D341Med (cell line): ENCODE measurements at places on chromosomes 5 and 9.

- DNase-seq = no peak
Measured at GRCh38 chr5:143072734-143073133, 302.6 kb downstream of the ARHGAP26 start.

- peak; percentile 94 for DNase-seq
Measured at GRCh38 chr5:123511648-123512605, at the start of gene CSNK1G3. Gene CSNK1G3 (plus strand): TSS chr5:123512177. CDS start chr5:123545664, 33,487 bp downstream.

DNA sequence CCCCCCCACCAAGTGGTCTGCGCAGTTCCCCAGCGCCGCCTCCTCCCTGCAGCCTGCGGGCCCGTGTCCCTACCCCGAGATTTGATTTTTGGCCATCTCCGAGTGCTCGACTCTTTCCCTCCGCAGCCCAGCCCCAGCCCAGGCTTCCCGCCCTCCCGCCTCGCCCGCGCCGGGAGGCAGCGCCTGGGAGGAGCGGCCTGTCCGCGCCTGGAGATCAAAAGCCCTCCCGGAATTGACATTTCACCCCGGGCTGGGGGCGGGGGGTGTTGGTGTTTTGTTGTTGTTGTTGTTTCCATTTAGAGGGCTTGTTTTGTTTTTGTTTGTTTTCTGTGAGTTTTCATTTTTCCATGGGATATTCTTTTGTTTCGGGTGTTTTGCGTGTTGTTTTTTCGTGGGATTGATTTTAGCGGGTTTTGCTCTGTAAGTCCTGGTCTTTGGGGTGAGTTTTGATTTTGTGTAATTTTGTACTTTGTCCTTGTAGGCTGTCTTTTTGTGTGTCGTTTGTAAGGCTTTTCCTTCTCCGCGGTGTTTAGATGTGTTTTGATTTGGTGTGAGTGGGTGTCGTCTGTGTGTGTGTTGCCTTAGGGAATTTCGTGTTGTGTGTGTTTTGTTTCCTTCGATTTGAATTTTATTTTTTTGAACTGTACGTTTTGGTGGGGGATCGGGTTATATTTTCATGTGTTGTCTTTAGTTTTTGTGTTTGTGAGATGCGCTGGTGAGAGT lies 1.7 kb upstream of the PAX5 start:
- no peak for DNase-seq

- DNase-seq = no peak
Measured at GRCh38 chr5:95105638-95106037, 179.3 kb downstream of the MCTP1 start.

- DNase-seq = no peak
Measured at GRCh38 chr5:117533792-117534191, 959.2 kb upstream of the SEMA6A start.

- no peak for DNase-seq
Measured at GRCh38 chr5:142925795-142926194, 155.6 kb downstream of the ARHGAP26 start.

DNA sequence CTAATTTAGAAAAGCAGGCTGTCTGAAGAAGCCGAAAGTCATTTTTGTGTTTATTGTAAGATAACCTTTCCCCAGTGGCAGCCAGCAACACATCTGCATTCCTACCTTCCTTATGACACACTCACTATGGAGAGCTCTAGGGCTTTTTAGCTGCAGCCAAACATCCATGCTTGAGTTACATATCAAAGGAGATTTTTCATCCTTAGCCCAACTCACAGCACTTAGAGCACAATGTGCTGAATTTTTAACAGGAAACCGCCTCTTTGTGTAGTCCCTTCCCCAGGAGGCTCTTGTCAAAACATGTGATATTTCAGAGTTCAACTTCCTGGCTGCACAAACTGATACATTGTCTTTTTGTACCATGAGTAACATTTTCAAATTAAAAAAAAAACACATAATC lies 379.2 kb downstream of the CTNND2 start:
- no peak for DNase-seq

DNA sequence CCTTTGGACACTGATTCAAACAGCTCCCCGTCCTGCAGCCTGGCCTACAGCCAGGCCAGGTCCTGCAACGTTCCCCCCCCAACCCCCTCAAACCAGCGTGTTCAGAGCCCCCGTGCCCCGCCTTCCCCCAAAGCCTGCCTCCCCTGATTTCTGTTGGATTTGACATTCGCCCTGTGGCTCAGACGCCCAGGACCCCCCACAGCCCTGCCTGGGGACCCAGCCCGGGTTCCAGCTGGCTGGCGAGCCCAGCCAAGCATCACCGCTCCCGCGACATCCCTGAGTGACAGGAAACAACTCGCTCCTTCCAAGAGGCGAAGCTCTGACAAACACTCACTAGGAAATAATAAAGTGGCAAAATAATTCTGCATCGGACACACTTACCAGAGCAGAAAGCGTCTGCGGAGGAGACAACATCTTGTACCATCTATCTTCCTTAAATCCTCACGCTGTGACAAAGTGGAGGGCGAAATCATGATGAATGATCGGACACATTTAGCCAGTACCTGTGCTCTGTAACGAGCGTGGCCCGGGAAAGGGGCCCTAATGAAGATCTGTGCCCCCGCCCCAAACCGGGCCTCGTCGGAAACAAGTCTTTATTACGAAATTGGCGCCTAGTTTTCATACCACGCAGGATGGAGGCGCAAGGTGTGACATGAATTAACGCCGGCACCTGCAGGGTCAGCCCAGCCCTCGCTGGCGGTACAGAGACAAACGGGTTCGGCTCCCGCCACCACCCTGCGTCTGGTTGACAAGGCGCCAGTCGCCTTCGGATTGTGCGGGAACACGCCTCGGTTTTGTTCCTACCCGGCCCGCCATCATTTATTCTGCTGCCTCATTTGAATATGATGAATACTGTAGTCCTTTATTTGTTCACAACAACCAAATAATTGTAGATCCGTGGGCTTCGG lies 91.0 kb upstream of the MVB12B start:
- DNase-seq = no peak

DNA sequence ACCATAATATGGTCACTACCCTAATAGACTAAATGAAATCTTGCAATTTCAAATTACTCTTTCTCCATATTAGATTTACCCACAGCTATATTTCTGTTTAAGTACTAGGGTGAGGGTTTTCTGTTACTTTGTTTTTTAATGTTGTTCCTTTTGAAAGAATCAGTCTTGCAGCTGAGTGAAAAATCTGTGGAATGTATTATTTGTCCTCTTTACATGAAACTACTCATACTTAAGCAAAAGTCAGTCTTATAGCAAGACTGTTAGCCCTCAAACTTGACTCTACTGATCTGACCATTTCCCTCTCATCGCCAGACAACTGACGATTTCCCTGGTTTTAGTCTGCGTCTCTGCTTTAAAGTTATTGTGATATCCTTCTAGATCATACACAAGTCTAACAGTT lies 84.0 kb downstream of the PIK3R1 start:
- no peak for DNase-seq

DNA sequence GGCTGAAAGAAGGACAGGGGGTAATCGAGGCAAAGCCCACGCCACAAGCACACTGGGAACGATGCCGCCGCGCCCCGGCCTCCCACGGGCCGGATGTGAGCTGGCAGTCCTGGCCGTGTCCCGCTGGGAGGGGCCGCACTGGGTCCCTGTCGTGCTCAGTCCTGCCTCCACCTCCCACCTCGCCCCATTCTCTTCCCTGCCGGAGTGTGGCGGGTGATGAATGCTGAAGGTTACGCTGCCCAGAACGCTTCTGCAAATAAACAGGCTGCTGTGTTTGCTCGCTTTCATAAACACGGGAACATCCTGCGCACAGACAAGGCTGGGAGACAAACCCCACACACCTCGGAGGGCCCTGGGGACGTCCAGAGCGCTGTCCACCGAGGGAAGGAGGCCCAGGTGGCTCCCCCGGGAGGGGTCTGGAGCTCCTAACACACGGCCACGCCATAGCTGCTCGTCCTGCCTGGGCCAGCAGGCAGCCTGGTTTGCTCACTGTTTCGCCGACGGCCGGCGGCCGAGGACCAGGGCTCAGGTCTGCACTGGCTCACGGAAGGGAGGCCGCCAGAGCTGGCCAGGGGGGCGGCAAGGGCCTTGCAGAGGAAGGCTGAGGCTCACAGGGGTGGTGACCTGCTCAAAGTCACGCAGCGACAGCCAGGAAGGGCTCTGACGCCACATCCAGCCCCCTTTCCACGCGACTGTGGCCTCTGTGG lies 2.3 kb downstream of the DNLZ start:
- no peak for DNase-seq

GRCh38 chr5:74241751-74242140 lies 398.8 kb downstream of the ENC1 start:
- no peak for DNase-seq

- no peak for DNase-seq
Measured at GRCh38 chr9:13970018-13970417, 343.9 kb downstream of the NFIB start.

DNA sequence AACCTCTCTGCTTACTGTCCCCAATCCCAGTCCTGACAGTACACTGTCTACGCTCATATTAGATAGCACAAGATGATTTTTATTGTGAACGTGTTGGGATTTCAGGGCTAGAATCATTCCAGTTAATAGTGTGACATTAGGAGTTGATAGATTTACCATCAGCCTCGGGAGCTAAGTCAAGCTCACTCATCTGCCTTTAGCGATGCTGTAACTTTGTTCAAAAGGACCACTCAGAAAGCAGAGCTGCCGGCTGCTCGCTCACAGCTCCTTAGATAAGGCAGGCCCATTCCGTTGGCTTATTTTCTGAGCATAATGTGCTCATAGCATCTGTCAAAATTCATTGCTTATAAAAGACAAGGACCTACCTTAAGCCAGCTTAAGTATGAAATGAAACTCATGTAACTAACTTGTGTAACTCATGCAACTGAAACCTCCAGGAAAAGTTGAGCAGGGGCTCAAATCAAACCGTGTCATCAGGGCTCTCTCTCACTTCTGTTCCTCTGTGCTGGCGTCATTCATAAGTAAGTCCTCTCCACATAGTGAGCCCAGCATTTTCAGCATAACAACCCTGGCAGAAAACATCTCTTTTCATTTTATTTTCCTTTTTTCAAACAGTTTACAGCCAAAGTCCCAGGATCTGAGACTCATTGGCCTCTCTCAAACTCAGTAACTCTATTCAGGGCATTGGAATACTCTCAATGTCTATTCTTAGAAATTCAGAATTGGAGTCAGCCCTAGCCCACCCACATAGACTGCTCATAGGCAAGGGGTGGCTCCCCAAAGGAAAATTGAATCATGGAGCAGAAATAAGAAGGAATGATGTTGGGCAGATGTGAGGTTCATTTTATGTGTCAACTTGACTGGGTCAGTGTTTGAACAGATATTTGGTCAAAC lies 208.8 kb downstream of the MAN2A1 start:
- DNase-seq = no peak

GRCh38 chr9:79880626-79881025 lies 308.9 kb downstream of the TLE4 start:
- DNase-seq = no peak

DNA sequence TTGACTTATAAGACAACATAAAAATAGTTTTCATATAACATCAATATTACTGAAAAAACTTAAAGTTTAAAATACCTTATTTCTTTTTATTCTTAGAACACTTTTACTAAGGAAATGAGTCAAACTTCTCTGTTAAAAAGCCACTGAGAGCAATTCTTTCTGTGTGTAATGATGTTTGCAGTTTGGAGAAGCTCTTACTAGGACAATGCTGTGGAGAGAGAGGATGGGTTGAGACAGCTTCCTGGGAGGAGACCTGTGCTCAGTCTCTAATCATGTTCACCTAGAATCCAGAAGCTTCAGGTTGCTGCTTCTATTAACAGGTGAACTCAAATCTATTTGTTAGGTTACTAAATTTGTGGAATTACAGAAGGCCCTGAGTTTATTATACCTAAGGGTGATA lies 198.5 kb downstream of the DNAH5 start:
- DNase-seq = no peak

DNA sequence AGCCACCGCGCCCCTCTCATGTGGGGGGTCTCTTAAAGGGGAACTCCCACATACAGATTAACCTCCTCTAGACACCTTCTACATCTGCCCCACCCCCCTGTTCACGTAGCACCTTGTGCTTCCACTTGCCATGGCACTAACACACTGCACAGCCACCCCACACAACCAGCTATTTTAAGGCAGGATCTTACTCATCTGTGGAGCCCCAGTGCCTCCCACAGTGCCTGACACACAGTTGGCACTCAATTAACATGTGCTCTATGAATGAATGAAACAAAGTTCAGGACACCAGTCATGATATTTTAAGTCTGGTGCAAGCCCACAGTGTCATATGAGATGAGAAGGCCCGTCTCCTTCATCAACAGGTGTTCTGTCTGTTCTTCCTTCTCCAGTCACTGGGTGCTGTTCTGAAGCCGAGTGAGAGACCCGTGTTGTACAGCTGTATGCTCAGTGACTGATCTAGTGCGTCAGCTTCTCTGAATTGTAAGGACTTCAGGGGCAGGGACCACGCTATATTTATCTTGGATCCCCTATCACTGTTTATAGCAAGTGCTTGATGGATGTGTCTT lies 149.1 kb downstream of the TLE1 start:
- DNase-seq = no peak

GRCh38 chr5:113808956-113809355 lies 295.5 kb downstream of the YTHDC2 start:
- DNase-seq = no peak

- DNase-seq = no peak
Measured at GRCh38 chr5:116032991-116033390, 719 bp downstream of the ARL14EPL start.

GRCh38 chr9:123924727-123925126 lies 5.2 kb downstream of the DENND1A start:
- DNase-seq = no peak

- DNase-seq = no peak
Measured at GRCh38 chr9:88106492-88106891, 31.8 kb downstream of the SPATA31C2 start.

DNA sequence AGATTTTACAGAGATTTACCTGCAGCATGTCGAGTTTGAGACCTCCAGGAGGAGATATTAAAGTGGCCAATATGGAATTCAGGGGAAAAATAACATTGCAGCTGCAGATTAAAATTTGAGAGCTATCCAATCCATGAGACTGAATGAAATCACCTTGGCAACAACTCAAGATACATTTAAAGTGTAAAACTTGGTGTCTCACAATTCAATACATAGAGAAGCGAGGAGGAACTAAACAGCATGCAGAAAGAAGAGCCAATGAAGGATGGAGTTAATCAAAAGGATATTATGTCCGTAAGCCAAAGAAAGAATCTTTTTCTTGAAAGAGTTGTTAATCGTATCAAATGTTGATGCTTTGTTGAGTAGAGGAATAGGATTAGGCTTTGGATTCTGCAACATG lies 455.1 kb downstream of the CDH18 start:
- no peak for DNase-seq

DNA sequence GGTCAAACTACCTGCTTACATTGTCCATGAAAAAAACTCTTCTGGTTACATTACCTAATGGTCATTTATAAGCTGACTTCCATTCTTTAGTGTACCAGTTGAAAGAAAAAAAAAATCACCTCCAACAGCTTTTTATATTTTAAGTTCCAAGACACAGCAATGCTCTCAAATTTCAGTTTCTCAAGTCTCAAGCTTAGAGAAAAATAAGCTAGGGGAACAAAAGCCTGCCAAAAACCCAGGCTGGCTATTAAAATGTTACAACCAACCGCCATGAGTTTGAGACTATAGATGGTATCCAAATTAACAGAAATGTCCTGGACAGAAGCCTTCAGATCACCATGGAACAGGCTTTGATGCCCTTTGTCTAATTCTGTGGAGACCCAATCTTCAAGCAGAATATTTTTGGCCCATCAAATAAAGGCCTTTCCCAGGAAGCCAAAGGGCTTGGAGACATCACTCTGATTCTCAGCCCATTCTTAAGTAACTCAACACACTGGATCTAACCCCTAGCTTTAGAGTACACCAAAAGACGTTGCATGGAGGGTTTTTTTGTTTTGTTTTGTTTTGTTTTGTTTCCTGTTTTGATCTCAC lies 343.7 kb downstream of the GLIS3 start:
- no peak for DNase-seq
